ENCODE measurements at places on chromosomes 7 and 10. TPM values are rescaled to one million over a fixed set of nuclear protein-coding genes. Genes with fewer than 3 reads are reported as not detected.

Gene PPP1R3C
- total RNA-seq = 141 TPM

Gene MAGI2
- 56.2 TPM for total RNA-seq

Gene COL1A2
- 1,434 TPM for total RNA-seq

Gene TMEM213
- total RNA-seq = 43.8 TPM

Gene HERPUD2
- 35.1 TPM for total RNA-seq

Gene SMKR1
- total RNA-seq = 0.53 TPM

Gene SPDYE2B
- total RNA-seq = not detected

Gene CYP26A1
- total RNA-seq = 0.12 TPM

Gene CALML5
- not detected for total RNA-seq

Gene FGL2
- total RNA-seq = 97.6 TPM

Gene RNLS
- total RNA-seq = 19.2 TPM

Gene ATRNL1
- 207 TPM for total RNA-seq

Gene DEPP1
- 40.5 TPM for total RNA-seq

Gene ZNF862
- 22.2 TPM for total RNA-seq

Gene MINDY4
- total RNA-seq = 13.2 TPM

Gene CDH23
- total RNA-seq = 6.7 TPM

Gene OR6B1
- total RNA-seq = not detected

Gene TMEM178B
- 0.93 TPM for total RNA-seq

Gene SVIL
- total RNA-seq = 132 TPM

Gene PLA2G12B
- total RNA-seq = 1.6 TPM

Gene LRRC17
- 41.7 TPM for total RNA-seq

Gene HABP2
- 0.53 TPM for total RNA-seq

Gene HOXA2
- total RNA-seq = 4.0 TPM

Data from metanephros (tissue), 2 donors.